A673 (cell line): ENCODE measurements at places on chromosomes 2 and 18.

DNA sequence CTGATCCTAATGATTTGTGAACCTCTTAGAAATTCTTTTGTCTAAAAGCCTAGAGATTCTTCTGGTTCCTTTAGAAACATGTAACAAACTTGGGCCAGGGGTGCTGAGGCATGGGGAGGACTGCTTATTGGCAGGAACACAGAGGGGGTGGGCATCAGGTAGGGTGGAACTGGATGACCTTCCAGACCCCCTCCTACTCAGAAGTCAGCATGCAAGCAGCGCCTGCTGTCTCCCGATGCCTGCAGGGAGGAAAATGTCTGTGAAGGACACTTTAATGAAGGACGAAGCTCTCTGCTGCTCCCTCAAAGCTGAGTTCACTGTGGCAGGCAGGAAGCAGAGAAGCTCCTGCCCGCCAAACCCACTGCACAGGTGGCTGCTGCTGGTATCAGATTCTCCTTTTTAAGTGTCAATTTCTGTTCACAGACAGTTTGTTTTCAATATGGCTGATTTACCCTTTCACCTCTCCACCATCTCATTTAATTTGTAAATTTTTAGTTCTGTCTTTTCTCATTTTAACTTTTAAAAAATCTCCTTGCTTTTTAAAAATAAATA, 19.4 kb downstream of the COA5 start:
- DNase-seq, result no peak

GRCh38 chr18:46337271-46337670, 233.1 kb downstream of the HAUS1 start:
- no peak for DNase-seq

GRCh38 chr2:36858551-36859365, 107.6 kb downstream of the STRN start:
- no peak for DNase-seq

- DNase-seq, result no peak
Observed at GRCh38 chr2:28232295-28232694, 160.4 kb upstream of the FOSL2 start.

- no peak for DNase-seq
Observed at GRCh38 chr18:37457753-37458152, 107.8 kb downstream of the CELF4 start.

GRCh38 chr18:26656944-26657536, 108.7 kb upstream of the KCTD1 start:
- DNase-seq, result peak; percentile 33

GRCh38 chr2:221567231-221567760, 4.8 kb downstream of the EPHA4 start:
- DNase-seq, result no peak

- DNase-seq, result no peak
Observed at GRCh38 chr2:192127434-192127833, 67.3 kb downstream of the TMEFF2 start.

- DNase-seq, result peak; percentile 67
Observed at GRCh38 chr2:204538182-204539018, 6.9 kb upstream of the PARD3B start.

DNA sequence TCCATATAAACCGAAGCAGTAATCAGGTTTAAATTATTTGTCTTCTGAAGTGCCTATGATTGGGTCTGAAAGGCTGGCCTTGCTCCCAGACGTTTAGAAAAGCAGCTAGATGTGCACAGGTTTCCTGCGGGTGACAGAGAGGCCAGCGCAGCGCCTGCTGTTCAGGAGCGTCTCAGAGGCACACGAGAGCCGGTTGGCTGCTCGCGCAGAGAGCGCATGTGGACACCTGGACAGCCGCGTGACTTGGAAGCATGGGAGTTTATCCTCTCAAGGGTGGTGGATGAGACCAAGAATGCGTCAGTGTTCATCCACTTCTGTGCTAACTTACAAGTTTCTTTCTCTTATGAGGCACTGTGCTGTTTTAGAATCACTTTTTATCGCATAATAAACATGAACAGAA, 303.7 kb downstream of the PTGR3 start:
- no peak for DNase-seq

DNA sequence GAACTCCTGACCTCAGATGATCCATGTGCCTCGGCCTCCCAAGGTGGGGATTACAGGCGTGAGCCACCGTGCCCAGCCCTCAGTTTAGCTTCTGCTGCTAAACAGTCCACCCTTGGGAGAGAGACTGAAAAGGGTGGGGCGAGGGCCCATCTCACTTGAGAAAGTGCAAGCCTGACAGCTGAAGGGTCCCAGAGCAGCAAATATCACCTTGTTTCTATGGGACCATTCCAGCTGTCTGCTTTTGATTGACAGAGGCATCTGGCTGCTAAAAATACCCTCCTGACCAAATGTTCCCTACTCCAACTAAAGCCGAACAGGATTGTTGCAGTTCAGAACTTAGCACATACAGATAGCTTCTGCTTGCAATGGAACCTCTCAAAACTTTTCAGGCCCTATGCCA, 436 bp upstream of the SMYD1 start:
- DNase-seq, result no peak
